ENCODE measurements at places on chromosomes 1 and 21.
A peak's percentile ranks its signal among the peaks of the same experiment; 100 is the strongest.

DNA sequence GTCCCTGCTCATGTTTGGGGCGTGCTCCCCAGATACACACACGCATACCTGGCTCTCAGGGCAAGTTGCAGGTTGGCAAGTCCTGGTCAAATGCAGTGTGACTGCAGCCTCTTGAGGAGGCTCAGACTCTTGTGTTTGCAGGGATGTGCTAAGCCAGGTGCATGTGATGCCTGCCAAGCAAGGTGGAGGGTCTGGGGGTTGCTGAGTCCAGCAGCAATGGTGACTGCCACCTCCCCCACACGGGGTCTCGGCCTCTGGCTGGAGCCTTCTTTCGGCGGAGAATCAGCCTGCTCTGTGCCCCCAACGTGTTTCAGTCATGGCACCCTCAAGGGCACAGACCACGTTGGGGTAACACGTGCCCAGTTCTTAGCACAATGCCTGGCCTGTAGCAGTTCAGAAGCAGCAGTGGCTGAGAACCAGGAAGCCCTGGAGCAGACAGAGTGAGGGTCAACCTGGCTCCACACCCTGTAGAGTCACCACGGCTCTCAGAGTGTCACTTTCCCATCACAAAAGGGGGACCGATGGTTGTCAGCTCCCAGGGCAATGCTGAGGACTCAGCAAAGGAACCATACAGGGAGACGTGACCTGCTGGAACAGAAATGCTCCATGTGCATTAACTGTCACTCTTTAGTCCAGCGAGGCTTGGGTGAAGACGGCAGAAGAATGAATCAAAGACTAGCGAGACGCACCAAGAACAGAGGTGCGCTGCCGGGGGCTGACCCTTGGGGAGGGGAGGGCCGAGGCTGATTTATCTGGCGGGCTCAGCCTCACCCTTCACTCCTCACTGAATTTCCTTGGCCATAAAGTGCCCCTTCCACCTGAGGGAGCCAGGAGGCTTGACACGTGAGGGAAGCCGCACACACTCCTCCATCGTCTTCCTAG is 109.0 kb downstream of the PGBD5 start:
- no peak for DNase-seq

DNA sequence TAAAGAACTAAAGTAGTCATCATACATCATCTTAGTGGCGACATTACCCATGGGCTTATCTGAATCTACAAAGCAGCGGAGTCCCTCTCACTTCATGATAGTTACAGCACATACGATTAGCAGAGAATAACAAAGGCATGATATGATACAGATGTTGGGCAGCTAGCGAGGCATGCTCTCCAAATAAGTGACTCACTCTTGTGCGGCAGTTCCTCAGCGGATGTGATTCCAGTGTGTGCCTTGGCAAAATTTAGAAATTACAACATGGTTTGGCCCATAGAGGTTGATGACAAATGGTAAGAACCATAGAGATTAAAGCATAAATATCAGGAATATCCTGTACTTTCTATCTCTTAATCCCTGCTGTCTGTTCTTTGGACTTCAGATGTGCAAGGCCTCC is 48.1 kb upstream of the PAXBP1 start:
- DNase-seq, result no peak

DNA sequence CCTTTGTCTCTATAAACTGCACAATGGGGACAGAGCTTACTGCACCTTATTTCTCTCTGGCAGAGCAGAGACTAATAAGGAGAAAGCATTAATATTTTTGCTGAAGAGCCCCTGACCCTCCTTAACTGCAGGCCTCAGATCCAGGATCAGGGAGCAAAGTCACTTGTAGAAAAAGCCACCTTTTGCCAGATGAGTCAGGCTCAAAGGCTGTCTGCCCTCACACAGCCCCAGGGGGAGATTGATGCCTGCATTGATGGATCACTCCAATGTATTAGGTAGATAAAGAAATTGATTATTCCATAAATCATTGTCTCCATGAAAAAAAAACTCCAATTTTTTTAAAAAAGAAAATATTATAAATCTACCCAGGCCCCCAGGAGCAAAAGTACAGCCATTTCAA is 15.8 kb downstream of the GRIK3 start:
- DNase-seq, result no peak

GRCh38 chr1:221087919-221088318 is 208.7 kb downstream of the HLX start:
- no peak for DNase-seq

- DNase-seq, result no peak
Observed at GRCh38 chr1:13585612-13585991, 2.0 kb downstream of the PDPN start.

DNA sequence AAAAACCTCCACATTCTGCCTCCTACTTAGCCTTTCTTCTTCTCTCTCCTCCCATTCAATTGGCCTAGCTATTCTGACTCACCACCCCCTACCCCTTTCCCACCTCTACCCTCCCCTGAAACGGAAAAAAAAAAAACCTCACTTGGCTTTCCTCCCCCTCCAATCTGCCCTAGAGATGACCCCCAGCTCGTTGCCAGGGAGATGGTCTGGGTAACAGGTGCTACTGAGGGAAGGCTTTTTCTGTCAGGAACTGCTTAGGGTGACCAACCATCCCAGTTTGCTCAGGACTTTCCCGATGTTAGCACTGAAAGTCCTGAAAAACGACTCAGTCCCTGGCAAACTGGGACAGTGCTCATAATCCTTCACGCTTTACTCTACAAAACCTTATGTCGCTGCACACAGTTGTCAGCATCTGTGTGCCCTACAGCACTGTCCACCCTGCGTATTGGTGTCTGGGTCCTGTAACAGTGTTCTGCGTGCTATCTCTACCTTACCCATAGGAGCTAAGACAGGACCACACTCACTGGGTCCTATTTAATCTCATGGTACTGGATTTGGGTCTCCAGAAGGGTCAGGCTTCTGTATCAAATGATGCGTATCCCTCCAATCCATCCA is 7.7 kb upstream of the CADM3 start:
- DNase-seq, result no peak

DNA sequence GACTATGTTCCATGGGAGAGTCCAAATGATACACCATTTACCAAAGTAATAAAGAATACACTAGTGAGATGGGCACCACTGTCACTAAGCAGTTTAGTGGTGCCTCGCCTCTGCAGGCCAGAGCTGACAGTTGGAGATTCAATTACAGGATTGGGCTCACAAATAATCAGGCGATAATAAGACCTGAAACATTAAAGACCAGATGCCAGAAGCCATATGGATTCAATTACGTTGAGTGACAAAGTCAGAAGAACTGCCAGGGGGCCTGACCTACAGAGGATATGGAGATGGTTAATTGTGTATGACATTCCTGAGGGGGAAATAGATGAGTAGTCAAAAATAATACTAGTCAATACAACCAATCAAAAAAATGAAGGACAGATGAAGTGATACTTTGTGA is 65.2 kb upstream of the ST6GALNAC5 start:
- DNase-seq, result no peak

- DNase-seq, result no peak
Observed at GRCh38 chr1:110976089-110976488, 12.4 kb upstream of the LRIF1 start.

GRCh38 chr1:63908016-63908415 is 134.2 kb downstream of the ROR1 start:
- no peak for DNase-seq

DNA sequence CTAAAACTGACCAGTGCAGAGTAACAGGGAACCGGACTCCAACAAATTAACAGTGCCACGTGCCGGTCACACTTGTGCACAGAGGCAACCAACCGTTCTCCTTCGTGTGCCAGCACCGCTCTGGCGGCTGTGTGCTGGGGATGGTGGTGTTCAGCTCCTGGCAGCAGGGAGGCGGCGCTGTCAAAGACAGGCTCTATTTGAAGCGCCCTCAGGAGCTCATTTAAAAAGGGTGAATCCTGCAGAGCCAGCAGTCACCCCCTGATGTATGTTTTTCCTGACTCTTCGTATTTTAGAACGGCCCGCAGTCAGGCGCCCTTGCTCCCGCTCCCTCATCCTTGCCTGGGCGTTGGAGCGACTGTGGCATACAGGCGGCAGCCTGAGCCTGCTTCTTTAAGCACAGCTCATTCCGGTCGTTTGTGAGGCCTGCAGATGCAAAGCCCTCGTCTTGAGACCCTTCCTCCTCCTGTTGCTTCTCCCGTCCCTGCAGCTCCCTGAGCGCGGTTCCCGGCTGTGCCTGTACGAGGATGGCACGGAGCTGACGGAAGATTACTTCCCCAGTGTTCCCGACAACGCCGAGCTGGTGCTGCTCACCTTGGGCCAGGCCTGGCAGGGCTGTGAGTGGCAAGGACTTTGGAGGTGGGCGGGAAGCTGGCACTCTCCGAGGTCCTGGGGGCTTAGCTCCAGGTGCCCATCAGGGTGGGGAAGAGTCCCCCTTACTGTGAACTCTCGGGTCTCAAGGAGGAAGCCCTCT is 1.1 kb downstream of the DFFB start:
- DNase-seq, result no peak

- no peak for DNase-seq
Observed at GRCh38 chr1:206954459-206955342, 8.4 kb upstream of the PIGR start.

DNA sequence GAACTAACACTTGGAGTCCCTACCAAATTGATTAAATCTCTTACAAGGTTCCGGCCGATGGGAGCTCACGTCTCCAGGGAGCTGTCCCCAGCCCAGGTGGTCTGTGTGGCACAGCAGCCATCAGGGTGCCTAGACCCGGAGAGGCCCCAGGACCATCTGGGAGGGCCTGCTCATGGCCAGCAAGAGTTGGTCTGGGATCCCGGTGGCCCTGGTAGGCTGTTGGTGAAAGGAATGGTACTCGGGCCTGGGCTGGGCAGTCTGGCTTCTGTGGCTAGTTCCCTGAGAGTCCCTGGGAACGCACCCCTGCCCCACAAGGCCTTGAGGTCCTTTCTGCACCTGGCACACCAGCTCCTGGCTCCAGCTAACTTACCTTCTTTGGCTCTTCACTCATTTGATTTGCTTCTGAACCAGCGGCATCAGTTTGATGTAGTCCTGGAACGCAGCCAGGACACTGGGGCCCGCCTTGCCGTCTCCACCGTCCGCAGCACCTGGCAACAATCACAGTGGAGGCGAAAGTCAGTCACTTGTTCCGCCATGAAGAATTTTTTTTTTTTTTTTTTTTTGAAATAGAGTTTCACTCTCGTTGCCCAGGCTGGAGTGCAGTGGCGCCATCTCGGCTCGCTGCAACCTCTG is 62.5 kb downstream of the SCCPDH start:
- no peak for DNase-seq

DNA sequence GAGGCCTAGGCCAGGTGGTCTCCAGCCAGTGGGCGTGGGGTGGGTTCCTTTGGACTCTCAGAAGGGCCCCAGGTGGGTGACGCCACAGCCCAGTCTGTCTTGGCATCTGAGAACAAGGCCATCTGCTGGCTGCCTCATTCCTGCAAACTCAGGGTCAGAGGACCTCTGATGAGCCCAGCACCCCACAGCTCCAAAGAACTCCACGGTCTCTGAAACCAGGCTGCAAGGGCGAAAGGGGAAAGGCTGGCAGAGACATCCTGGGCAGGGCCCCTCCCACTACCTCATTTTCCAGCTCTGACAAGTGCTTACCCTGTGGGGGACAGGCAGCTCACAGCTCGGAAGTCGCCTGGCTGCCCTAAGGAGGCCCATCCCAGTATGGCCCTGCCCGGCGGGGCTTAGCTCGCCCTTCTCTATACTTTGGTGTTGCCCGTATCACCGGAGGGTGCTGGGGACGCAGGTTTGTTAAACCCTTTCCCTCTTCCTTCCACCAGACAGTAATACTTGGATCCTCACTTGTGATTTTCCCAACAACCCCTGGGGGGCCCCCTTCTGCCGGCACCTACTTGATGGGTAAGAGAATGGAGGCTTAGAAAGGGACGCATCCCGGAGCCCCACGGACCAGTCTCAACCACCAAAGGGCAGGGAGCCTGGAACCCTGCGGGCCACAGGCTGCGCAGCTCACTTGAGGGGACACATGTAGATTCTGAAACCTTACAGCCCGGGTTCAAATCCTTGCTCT is 10.9 kb upstream of the EDN2 start:
- no peak for DNase-seq

DNA sequence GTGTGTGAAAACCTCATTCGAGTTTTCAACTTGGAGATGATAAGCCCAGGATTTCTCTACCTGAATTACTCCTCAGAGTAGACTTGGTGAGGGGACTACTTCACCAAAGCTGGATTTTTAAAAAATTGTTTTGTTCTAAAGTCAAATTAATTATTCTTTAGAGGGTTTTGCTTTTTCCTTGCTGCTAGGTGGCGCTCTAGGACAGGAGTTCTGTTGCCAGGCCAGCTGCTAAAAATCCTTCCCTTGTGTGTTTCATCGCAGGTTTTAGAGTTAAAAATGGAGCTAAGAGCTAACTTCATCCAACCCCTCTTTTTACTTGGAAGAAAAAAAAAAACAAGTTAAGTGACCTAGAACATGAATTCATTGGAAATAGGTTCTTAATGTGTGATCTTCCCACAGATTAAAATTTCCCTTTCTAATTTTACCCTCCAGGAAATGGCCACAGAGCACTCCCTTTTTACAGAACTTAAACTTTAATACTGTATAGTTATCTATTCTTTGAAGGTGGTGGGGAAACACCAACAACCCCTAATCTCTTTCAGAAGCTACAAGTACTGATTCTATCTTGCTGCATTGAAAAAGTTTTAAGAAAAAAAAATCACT is 36.7 kb upstream of the FAM163A start:
- peak; percentile 33 for DNase-seq

GRCh38 chr21:28789523-28789922 is 203.2 kb downstream of the LTN1 start:
- no peak for DNase-seq

GRCh38 chr1:88998716-88999115 is 6.3 kb upstream of the KYAT3 start:
- no peak for DNase-seq

All from stimulated activated CD8-positive, alpha-beta memory T cell treated with anti-CD3 and anti-CD28 coated beads, Interleukin-12 subunit alpha, Interleukin-12 subunit beta, amount 100 ng/mL, for 1 hour (primary cell).